Effector memory CD4-positive, alpha-beta T cell (primary cell): ENCODE measurements at places on chromosomes 12 and 14.

DNA sequence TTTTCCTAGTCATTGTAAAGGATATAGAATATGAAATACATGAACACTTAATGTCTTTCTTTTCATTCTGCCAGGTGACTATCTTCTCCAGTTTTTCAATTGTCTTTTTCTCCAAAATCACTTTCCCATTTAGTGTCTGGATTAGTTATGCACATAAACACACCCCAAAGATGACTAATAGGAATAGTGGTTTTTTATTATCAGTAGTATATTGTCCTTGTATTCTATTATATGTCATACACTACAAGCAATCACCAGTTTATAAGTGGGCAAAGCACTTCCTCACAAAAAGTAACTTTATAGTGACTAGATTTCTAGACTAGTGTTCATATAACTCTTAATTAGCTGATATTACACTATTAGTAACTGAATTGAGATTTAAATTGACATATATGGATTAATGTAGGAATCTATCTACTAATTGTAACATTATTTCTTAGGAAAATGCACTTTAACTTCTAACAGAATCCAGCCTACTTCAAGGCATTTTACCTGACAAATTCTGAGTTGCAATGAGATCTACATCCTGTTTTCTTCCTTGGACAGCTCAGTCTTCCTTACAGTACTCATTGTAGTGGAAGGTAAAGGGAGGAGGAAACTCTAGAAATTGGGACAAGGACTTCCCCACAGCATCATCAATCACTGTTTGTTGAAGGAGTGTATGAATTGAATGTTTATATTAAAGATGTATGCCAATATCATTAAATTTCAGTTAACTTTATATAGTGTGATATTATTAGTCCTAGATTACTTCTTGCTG, 186.1 kb upstream of the GARIN2 start:
- no peak overlapping the region for H3K27ac ChIP-seq
- no peak for DNase-seq
- H3K4me3 ChIP-seq: no peak overlapping the region
- no peaks in the 10 kb centered on the region for H3K27me3 ChIP-seq
- H3K36me3 ChIP-seq: no peaks in the 10 kb centered on the region
- no peaks in the 10 kb centered on the region for H3K4me1 ChIP-seq

DNA sequence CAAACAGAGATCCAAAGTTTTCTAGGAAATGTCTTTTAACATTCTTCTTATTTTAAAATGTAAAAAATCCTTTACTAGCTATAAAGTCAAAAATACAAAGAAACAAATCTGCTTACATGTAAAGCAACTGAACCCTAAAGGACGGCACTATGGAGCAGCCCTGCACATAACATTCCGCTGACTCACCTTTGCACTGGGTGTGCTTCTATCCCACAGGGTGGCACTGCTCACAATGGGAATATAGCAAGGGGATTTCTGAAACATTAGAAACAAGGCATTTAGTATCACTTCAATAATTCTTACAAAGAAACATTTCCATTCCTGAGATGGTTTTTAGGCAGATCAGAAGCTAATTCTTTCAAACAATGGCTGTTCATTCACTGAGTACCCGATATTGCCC, 94.3 kb downstream of the C12orf42 start:
- no peak for DNase-seq
- no peaks in the 10 kb centered on the region for H3K27me3 ChIP-seq
- no peak overlapping the region for H3K4me3 ChIP-seq
- H3K36me3 ChIP-seq: no peaks in the 10 kb centered on the region
- no peak overlapping the region for H3K27ac ChIP-seq

DNA sequence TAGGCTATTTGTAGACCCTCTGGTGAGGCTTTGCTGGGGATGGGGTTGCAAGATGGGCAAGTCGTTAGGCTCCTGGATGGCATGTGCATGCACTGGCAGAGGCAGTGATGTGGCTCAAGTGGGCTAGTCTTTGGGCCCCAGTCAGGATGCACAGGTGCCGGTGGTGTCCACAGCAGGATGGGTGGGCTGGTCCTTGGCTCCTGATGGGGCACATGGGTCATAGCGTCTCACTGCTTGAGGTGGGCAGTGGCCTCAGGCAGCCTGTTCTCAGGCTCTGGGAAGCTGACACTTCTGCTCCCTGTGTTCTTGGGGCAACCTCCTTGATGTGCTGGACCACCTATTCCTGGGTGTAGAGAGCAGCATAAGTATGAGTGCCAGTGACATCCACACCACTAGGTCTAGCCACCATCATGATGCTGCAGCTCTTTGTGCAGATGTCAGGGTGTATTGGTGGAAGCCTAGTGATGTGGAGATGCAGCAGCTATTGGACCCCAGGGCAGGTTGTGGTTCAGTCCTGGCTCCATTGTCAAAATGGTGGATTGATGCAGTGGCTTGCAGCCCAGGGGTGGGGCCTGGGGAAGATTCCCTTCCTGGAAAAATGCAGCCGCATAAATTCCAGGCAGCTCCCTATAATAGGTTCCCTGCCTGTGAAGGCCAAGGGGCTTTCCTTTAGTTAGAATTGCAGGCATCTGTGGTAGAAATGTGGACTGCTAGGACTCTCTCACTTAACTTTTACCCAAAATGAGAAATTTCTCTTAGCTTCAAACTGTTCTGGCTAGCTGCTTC, 742.5 kb upstream of the MDGA2 start:
- H3K27me3 ChIP-seq: no peaks in the 10 kb centered on the region
- no peak for DNase-seq
- H3K36me3 ChIP-seq: no peaks in the 10 kb centered on the region
- no peak overlapping the region for H3K27ac ChIP-seq
- H3K4me1 ChIP-seq: no peaks in the 10 kb centered on the region
- no peak overlapping the region for H3K4me3 ChIP-seq

- H3K4me3 ChIP-seq: no peak overlapping the region
- peaks cover 30% of the 10 kb centered on the region for H3K36me3 ChIP-seq
- DNase-seq: no peak
- H3K27ac ChIP-seq: no peak overlapping the region
Observed at GRCh38 chr12:111748151-111748672, 18.5 kb upstream of the ALDH2 start.

DNA sequence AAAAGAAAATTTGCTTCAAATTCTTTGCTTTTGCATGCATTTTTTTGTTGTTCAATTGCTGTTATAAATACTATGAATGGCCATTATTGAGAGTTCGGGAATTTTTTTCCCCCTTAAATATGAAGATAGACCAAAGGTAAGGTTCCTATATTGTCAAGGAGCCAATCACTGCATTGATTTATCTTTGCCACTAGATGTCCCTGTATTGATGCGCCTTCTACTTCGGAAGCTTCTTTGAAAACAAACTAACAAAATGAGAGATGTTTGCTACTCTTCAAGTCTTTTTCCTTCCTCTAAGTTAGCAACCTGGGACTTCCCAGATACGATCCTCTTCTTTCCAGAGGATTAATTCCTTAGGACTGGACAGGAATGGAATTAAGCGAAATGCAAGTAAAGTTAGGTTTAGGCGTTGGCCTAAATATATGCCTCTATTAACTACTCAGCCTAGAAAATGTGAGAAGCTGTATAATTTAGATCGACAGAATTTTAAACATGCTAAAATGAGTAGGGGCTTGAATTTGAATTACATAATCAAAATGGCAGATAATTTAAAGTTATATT, 318.1 kb downstream of the AEBP2 start:
- H3K4me1 ChIP-seq: no peaks in the 10 kb centered on the region
- H3K4me3 ChIP-seq: no peak overlapping the region
- DNase-seq: no peak
- H3K27ac ChIP-seq: no peak overlapping the region

- H3K36me3 ChIP-seq: no peaks in the 10 kb centered on the region
- peak overlapping the region; percentile 78 for H3K27ac ChIP-seq
- DNase-seq: no peak
- H3K27me3 ChIP-seq: no peaks in the 10 kb centered on the region
Observed at GRCh38 chr14:89616425-89616824, 199.4 kb upstream of the FOXN3 start.

DNA sequence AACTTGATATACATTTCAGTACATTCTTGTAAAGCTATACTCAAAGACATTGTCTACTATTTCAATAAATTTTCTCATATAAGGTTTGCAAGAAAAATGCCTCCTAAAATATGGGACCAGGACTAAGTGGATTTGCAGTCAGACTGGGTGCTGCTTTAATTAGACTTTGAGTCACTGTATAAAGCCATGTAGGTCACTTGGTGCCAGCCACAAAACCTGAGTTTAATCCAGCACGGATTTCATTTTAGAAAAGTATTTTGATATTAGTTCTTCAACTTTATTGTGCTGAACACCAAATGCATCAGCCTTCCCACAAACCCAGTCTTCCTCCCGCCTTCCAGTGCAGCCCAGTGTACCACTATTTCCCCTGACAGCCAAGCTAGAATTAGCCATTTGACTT, 9.9 kb upstream of the NID2 start:
- DNase-seq: no peak
- H3K27me3 ChIP-seq: no peaks in the 10 kb centered on the region
- no peaks in the 10 kb centered on the region for H3K4me1 ChIP-seq
- no peaks in the 10 kb centered on the region for H3K36me3 ChIP-seq
- H3K4me3 ChIP-seq: no peak overlapping the region
- H3K27ac ChIP-seq: no peak overlapping the region

DNA sequence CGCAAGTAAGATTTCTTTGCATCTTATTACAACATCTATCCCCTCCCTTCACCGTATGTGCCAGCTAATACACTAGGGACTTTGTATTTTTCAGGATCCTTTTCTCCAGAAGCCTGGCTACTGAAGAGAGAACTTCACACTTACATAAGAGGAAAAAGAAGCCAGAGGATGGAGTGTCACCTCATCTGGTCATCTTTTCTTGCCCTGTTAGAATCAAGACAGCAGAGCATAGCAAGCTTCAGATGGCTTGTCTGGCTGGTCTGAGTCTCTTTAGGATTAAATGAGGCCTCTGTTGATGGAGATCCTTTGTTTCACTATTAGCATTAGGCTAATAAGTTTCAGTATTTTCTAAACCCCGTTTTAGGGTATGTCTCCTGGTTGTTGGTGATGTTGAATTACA, 14.4 kb upstream of the AACS start:
- H3K27me3 ChIP-seq: no peaks in the 10 kb centered on the region
- no peak for DNase-seq
- no peaks in the 10 kb centered on the region for H3K36me3 ChIP-seq
- no peak overlapping the region for H3K4me3 ChIP-seq

DNA sequence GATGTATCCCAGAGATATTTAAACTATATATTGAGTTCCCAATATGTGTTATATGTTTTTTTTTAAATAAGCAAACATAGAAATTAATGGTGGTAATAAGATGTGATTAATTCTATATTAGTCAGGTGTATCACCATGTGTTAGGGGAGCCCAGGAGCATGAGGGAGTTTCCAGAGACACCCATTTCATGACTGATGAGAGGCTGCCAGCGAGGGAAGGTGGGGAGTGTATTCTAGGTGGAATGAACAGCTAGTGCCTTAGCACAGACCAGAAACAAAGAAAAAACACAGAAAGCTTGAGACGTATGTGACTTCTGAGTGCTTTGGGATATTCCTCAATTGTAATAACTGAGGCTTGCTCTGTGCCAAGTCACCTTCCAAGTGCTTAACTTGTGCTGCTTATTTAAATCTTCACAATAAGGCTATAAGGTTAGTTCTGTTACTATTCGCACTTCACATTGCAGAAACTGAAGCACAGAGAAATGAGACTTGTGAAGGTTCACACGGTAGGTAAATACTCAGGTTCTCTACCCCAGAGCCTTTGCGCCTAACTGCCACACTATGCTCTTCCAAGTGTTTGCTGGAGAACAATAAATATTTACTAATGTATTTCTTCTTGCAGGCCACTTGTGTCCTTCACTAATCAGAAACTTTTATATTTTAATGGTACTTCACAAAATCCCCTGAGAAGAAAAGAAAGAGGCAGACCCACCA, 17.9 kb upstream of the MGP start:
- no peaks in the 10 kb centered on the region for H3K4me1 ChIP-seq
- no peaks in the 10 kb centered on the region for H3K27me3 ChIP-seq
- H3K4me3 ChIP-seq: no peak overlapping the region
- H3K27ac ChIP-seq: no peak overlapping the region

DNA sequence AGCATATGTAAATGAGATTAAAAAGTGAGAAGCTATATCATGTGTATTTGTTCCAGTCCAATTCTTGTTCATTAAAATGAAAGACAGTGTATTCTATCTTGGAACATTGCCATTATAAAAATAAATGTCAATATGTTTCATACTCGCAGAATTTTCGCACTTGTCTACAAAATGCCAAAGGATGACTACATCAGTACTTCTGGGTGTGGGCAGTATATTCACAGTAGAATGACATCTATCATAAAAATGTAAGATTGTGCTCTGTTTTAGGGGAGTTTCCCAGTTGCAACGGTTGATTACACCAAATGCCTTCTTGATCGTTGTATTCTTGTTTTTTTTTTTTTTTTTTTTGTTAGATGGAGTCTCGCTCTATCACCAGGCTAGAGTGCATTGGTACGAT, 292.3 kb upstream of the E2F7 start:
- H3K4me1 ChIP-seq: no peaks in the 10 kb centered on the region
- H3K36me3 ChIP-seq: no peaks in the 10 kb centered on the region
- DNase-seq: no peak
- no peak overlapping the region for H3K27ac ChIP-seq
- no peak overlapping the region for H3K4me3 ChIP-seq

- H3K4me3 ChIP-seq: no peak overlapping the region
- H3K4me1 ChIP-seq: no peaks in the 10 kb centered on the region
- DNase-seq: no peak
- no peak overlapping the region for H3K27ac ChIP-seq
Observed at GRCh38 chr14:58663494-58664111, 25.8 kb downstream of the DACT1 start.

- H3K36me3 ChIP-seq: no peaks in the 10 kb centered on the region
- H3K27ac ChIP-seq: no peak overlapping the region
- no peak overlapping the region for H3K4me3 ChIP-seq
- H3K27me3 ChIP-seq: no peaks in the 10 kb centered on the region
- no peaks in the 10 kb centered on the region for H3K4me1 ChIP-seq
Observed at GRCh38 chr12:131203666-131204415, 250.1 kb downstream of the ADGRD1 start.
